ENCODE measurements at places on chromosomes 3 and 15.

GRCh38 chr3:150889106-150889505, 16.1 kb downstream of the MINDY4B start:
- no peak for DNase-seq

GRCh38 chr3:60573494-60573893, 677.8 kb downstream of the FHIT start:
- no peak for DNase-seq

DNA sequence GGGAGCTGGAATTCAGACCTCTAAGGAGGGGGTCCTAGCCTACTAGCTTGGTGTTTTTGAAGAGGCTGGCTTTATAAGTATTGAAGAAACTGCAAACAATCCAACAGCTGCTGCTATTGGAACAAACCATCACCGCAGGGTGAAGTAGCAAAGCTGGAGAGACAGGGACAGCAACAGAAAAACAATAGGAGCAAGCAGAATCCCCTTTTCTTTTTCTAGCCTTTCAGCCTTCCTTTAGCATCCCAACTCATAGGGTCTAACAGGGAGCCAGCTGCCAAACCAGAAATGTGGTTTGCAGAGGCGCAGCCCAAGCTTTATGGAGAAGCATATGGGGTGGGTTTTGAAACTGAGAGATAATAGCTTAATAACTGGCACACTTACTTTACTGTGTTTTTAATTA, 106.2 kb upstream of the CHMP2B start:
- DNase-seq = no peak

- DNase-seq = no peak
Observed at GRCh38 chr15:69045802-69046201, 31.3 kb downstream of the NOX5 start.

- DNase-seq = no peak
Observed at GRCh38 chr3:136093771-136094170, 102.4 kb downstream of the MSL2 start.

GRCh38 chr3:191499307-191500080, 38.5 kb downstream of the PYDC2 start:
- DNase-seq = no peak

GRCh38 chr3:190192087-190192486, 71.4 kb upstream of the P3H2 start:
- no peak for DNase-seq

DNA sequence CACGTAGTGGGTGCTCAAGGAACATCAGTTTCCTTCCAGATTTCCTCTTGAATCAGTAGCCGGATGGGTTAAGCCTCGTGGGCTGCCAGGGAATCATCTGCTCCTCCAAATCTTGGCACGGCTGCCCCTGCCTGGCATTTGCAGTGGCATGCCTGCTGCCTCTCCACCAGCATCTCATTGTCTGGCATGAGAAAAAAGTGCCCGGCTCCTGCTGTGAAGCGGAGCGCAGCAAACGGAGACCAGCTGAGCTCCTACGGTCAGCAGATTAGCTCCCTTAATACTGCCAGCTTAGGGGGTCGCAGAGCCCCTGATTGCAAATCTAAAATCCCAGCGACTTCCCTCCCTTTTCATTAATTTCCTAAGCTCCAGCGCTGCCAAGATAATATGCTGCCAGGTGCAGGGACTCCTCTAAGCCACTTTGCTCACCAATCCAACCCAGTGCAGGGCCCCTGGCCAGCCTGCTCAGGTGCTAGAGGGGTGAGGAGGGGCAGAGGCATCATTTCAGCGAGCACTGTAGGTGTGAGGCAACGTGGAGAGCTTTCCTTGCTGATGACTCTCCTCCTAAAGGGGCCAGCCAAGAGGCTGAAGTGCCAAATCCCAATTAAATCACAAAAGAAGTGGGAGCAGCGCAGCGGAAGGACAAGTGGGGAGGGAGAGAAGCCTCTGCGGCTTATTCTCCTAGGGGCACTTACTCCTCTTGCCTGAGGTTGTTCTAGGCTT, 49.6 kb upstream of the ST8SIA2 start:
- DNase-seq = no peak

- no peak for DNase-seq
Observed at GRCh38 chr15:78951841-78952238, 7.0 kb upstream of the CTSH start.

- no peak for DNase-seq
Observed at GRCh38 chr3:180409170-180409569, 192.8 kb upstream of the TTC14 start.

- no peak for DNase-seq
Observed at GRCh38 chr3:124200407-124200806, 208.5 kb upstream of the ROPN1 start.

DNA sequence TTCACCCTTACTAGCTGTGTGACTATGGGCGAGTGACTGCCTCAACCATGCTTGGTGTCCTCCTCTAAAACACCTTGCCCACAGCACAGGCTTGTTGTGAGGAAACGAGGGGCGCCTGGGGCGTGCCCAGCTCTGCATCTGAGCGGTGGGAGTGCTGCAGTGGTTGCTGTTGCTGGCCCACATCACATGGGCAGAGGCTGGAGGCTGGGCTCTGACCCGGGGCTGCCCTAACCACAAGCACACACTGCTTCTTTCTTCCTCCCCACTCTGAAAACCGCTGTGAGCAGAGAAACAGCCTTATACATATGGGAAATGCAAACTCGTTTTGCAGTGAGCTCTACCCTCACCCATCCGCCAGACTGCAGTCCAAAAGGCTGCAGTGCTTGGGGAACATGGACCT, 74.8 kb upstream of the RPL32 start:
- no peak for DNase-seq

DNA sequence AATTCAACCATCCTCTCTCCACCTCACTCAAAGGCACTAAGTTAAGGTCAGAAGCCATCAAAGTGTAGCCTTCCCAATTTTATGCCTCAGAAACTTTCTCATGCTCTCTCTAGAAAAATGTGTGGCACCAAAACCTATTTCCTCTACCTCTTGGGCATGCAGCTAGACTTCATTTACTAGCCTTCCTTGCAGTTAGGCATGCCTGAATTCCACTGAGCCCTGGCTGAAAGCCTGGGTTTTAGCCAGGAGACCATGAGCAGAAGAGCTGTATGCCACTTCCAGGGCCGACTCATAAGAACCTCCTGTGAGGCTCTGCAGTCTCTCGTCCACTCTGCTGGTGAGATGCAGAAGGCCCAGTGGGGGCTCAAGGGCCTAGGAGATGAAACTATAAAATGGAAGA, 145.0 kb downstream of the MYLK start:
- DNase-seq = no peak

- no peak for DNase-seq
Observed at GRCh38 chr3:161551697-161552096, 55.1 kb downstream of the OTOL1 start.

DNA sequence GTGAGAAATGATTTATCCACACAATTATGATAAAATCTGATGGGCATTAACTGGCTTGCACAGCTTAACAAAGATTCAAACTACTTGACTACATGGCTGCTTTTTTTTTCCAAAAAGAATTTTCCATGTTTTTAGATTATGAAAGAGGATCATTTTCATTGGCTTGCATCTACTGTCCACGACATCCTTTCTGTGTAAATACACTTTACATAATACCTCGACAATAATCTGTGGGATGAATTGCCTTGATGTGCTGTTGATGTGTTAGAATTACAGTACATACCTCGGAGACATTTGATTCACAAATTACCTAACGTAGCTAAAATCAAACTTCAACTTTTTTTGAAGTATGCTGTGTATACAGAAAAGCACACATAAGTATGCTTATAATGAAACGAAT, 104.4 kb downstream of the PPP2R3A start:
- DNase-seq = no peak

DNA sequence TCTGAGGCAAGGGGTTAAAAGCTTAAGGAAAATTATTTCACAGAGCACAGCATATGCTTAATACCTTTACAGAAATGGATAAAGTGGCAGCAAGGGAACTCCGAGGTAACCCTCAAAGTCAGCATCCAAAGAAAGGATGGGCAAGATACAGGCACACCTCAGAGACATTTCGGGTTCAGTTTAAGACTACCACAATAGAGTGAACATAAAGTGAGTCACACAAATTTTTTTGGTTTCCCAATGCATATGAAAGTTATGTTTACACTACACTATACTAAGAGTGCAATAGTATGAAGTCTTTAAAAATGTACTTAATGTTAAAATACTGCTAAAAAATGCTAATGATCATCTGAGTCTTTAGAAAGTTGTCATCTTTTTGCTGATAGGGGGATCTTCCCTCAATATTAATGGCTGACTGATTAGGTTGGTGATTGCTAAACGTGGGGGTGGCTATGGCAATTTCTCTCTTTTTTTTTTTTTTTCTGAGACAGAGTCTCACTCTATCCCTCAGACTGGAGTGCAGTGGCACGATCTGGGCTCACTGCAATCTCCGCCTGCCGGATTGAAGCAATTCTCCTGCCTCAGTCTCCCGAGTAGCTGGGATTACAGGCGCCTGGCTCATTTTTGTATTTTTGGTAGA, 10.0 kb downstream of the UBR1 start:
- DNase-seq = no peak

DNA sequence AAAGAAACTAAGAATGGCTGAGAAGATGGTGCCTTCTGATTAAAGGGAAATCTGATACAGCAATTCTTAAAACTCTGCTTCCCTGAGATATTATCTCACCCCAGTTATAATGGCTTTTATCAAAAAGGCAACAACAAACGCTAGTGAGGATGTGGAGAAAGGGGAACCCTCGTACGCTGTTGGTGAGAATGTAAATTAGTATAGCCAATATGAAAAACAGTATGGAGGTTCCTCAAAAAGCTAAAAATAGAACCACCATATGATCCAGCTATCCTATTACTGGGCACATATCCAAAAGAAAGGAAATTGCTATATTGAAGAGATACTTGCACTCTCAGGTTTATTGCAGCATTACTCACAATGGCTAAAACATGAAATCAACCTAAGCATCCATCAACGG, 65.1 kb downstream of the GOLIM4 start:
- DNase-seq = no peak

GRCh38 chr3:8317661-8318649, 183.7 kb upstream of the LMCD1 start:
- no peak for DNase-seq

DNA sequence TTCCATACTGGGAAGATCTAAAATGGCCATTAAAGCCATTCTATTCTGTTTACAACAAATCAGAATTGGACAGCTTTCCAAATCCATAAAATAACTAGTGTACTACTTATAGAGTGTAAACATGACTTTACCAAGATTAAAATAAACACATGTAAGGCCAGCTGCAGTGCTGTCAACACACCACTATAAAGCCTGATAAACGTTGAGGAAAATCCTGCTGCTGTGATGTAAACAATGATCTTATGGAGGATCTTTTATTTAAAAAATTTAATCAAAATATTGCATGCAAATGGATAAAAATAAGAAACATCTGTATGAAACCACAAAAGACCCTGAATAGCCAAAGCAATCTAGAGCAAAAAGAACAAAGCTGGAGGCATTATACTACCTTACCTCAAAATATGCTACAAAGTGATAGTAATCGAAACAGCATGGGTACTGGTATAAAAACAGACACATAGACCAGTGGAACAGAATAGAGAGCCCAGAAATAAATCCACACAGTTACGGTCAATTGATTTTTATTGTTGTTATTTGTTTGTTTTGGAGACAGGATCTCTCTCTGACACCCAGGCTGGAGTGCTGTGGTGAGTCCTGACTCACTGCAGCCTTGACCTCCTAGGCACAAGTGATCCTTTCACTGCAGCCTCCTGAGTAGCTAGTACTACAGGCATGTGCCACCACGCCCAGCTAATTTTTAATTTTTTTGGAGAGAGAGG, 428.8 kb upstream of the C2CD4B start:
- DNase-seq = no peak

- no peak for DNase-seq
Observed at GRCh38 chr3:123388811-123389627, 59.9 kb downstream of the ADCY5 start.

- no peak for DNase-seq
Observed at GRCh38 chr3:72634128-72634527, 214.1 kb downstream of the SHQ1 start.

DNA sequence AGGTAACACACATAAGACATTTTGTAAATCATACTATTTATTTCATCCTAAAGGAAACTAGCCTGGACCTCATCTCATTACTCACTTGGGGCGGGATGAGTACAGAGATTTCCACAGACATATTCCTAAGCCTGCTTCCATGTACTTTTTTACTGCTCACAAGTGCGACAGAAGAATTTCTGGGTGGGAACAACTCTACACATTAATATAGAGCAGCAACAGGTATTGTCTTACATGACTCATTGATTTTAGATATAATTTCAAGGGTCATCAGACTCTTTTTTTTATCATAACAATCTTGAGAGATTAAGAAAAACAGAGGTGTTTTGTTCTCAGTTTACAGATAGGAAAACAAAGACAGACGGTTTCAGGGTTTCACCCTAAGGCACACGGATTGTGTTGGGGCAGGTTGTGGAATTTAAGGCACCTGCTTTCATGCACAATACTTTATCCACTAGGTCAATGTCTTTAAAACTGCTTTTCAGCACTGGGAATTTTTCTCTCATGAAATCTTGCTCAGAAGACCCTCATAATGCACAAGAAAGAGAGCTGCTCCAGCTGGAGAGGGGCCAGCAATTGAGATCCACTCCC, 186.7 kb upstream of the CDIN1 start:
- DNase-seq = no peak

- DNase-seq = no peak
Observed at GRCh38 chr15:68148039-68148438, 57.1 kb downstream of the CALML4 start.

GRCh38 chr3:100621251-100621650, 11.8 kb downstream of the ADGRG7 start:
- no peak for DNase-seq

DNA sequence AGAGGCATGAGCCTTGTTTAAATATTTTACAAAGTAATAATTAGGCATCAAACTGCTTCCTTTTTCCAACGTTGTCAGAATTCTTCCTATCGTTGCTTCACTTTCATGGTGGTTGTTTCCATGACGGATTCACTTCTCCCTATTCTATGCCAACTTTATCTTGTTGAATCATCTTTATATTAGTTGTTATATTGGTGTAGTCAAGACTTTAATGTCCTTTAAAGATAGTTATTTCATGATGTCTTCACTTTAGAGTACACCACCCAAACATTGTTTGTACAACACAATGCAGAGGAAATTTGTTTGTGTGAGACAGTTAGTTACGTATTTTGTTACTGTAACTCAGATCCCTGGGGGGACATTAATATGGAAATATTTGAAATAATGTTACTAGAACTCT, 61.9 kb downstream of the CRYBG3 start:
- DNase-seq = no peak

DNA sequence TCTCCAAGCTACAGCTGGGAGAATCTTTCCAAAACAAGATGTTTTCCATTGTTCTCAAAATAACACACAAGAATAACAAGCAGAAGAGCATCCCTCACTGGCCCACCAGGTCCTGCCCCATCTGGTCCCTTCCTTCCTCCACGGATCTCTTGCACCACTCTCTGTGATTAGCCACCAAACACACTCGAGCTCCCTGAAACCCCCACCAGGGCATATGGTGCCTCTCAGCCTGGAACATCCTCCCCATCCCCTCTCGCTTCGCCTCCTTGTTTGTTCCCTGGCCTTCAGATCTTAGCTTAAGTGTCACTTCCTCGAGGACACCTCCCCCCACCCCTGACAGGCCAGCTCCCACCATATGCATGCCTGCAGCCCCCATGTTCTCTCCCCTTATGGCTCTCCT, 496.6 kb upstream of the PROK2 start:
- DNase-seq = no peak
